Sciatic nerve (tissue), 2 donors: ENCODE measurements at places on chromosomes 4 and X. TPM values are rescaled to one million over a fixed set of nuclear protein-coding genes. Genes with fewer than 3 reads are reported as not detected.

DNA sequence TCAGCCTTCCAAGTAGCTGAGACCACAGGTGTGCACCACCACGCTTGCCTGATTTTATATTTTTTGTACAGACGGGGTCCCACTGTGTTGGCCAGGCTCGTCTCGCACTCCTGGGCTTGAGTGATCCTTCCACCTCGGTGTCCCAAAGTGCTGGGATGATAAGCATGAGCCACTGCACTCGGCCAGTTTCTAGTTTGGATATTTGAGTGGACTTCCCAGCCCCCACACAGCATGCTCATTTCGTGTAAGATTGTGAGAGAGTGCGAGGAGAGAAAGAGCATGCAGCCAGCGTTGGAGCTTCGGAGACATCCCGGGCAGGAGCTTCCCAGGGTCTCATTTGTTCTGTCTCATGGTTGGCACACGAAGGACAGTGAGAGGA lies 31.8 kb downstream of the ARSD start:
- no peak for DNase-seq

DNA sequence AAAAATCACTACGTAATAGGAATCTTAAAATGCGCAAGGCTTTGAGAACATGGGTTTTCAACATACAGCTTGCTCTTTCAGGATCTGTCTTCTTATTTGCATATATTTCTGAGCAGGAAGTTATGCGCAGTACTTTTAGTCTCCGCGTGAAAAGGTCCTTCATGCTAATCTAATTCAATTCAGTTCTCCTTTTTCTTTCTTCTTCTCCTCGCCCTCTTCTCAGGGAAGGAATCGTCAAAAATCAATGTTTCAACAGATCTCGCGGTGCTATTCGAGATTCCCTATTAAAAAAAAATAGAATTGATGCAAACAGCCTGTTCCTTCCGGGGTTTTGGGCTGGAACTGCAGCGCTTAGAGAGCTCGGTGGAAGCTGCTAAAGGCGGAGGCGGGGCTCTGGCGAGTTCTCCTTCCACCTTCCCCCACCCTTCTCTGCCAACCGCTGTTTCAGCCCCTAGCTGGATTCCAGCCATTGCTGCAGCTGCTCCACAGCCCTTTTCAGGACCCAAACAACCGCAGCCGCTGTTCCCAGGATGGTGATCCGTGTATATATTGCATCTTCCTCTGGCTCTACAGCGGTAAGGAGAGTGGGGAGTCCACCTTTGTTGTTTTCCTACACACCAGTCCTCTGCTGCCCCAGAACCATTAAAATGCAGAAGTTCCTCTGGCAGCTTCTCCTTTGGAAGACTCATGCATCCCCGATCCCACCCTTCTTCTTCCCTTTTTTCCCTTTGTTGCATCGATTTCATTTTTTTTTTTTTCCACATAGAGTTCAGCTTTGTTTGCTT lies at the start of the genes HMGN5 and SH3BGRL:
Gene HMGN5 (minus strand): TSS at position 243 of the 785 bp plus-strand sequence. CDS start 80,364 bp downstream, outside the sequence.
Gene SH3BGRL (plus strand): TSS at position 432 of the 785 bp plus-strand sequence. CDS start 99 bp downstream, at position 531.
- DNase-seq: peak; percentile 84

DNA sequence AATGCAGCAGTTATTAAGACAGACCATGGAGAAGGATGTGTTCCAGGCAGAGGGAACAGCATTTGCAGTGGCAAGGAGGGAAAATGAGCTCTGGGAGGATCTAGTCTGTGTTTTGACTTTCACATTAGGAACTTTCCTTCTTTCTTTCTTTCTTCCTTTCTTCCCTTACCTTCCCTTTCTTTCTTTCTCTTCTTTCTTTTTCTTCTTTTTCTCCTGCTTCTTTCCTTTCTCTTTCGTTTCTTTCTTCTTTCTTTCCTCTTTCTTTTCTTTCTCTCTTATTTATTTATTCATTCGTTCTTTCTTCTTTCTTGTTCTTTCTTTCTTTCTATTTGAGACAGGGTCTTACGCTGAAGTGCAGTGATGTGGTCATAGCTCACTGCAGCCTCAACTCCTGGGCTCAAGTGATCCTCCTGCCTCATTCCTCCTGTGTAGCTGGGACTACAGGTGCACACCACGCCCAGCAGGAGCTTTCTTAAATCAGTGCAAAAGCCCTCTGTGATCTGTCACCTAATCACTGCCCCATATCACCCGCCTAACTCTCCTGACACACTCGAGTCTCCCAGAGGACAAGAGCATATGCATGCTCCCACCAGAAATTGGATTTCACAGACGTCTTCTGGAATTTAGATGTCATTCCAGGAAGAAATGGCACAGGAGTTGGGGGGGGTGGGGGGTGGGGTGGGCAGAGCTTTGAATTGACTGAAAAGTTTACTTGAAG lies 15.4 kb upstream of the SPATA4 start:
- no peak for DNase-seq

- peak; percentile 97 for DNase-seq
These were observed at the start of gene UGDH for GRCh38 chr4:39527296-39528060. Gene UGDH, minus strand, starts transcription at chr4:39527439. Its CDS starts 5,927 bp downstream, at chr4:39521512.

- DNase-seq: no peak
These were observed 62.1 kb downstream of the CLCN3 start for GRCh38 chr4:169682372-169683047.

DNA sequence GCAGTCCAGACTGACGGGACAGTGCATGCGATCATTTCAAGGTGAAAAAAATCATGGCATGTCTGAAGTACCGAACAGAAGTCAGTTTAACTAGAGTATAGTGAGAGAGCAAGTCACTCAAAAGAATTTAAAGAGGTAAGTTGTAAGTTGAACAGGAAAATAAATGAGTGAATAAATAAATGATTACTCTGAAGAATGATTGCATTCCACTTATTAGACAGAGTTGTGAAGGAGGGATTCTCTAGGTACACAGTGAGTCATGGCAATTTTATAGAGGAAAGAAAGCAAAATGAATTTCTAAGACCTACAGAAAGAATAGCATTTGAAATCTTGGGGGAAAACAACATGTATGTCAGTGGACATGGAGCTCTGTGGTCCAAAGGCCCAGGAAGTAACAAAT lies 37.1 kb upstream of the SLC7A11 start:
- DNase-seq: no peak

- no peak for DNase-seq
These were observed 93.6 kb upstream of the PTPN13 start for GRCh38 chr4:86500527-86500926.

DNA sequence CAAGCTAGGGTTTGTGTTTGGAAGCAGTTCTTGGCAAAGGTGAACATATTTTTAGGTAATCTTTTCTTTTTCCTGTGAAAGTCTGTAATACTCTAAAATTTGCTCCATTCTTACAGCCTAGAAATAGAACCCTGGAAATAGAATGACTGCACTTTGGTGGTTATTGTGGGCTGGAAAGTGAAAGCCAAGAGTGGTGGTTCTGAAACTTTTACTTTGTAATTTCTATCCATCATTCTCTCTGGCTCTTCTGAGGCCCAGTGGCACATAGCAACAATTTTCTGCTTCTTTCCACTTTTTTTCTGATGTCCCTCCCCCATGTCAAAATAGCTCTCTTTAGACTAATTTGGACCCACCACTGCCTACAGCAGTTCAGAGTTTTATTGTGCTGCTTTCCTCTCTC lies 300.4 kb upstream of the RPS6KA3 start:
- DNase-seq: no peak

- no peak for DNase-seq
These were observed 49.7 kb downstream of the OTC start for GRCh38 chrX:38402118-38402517.

- DNase-seq: no peak
These were observed 49.0 kb downstream of the CD99L2 start for GRCh38 chrX:150849486-150849885.

DNA sequence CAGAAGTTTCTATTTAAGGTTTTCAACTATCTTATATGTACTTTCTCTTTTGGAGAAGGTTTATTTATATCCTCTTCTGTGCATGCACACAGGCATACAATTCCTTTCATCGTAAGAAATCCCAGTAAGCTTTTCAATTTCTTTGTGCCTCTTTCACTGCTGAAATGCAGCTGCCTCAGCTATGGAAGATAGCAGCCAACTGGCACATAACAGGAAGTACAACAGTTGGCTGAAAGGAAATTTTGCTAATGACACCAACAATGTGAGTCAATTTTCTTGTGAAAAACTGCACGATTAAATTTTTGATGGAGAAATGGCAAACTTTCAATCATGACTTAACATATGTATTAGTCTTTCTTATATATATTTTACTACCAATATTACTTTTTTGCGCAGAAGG lies 74.5 kb upstream of the PAQR3 start:
- DNase-seq: no peak

DNA sequence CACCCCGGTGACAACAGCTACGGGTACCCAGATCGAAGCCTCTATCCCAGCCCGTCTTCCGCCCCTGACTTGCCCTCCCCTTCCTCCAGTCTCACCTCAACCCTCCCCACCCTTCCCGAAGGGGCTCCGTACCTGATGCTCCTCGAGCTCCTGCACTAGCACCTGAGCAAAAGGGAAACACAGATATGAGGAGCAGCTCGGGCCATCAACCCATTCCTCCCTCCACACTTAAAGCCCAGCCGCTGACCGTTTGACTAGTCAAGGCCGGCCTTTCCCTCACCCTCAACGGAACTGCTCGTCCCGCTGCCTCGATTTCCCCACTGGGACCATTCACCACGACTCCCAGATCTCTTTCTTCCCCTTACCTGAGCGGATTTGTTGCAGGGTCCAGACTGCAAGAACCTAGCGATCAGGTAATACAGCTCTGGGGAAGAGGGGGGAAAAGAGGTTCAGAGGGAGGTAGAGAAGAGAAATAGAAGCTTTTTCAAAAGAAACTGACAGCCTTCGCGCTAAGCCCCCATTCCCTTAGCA lies 731 bp downstream of the BRWD3 start:
- no peak for DNase-seq

- no peak for DNase-seq
These were observed 135.2 kb upstream of the HPGD start for GRCh38 chr4:174657472-174657871.

DNA sequence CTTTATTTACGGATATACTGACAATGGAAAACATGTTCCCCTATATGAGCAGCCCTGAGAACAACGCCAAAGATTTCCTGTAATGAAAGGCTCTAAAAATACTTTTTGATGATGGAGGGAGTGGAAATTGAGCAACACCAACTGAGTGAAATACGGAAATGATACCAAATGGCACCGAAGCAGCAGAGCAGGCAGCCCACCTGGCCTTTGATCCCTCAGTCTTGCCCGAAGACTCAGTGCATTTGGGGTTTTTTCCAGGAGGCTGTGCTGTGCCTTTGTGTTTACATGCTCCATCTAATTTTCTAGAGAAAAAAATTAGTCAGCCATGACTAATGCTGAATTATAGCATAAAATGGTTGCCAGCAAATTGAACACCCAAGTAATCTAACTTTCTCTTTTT lies 169.9 kb upstream of the RBPJ start:
- no peak for DNase-seq

DNA sequence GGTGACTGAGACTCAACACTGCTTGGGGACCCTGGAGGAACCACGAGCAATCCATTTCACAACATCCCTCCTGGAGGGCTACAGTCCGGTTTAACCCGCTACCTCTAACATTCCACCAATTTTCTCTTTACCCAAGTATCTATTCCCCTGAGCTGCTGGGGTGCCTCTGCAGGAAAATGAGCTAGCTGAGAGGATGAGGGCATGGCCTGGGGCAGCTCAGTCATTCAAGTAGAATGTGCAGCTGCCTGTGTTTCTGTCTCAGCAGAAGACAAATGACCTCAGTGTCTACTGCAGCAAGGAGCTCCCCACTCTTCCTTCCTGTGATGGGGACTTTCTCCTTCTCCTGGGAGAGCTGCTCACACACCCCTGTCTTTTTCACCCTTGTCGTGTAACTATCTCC lies 120.8 kb downstream of the ZNF518B start:
- no peak for DNase-seq

- DNase-seq: no peak
These were observed 35.0 kb downstream of the NUDT11 start for GRCh38 chrX:51461053-51462044.

- DNase-seq: no peak
These were observed 110.7 kb downstream of the GNL3L start for GRCh38 chrX:54640736-54641135.

DNA sequence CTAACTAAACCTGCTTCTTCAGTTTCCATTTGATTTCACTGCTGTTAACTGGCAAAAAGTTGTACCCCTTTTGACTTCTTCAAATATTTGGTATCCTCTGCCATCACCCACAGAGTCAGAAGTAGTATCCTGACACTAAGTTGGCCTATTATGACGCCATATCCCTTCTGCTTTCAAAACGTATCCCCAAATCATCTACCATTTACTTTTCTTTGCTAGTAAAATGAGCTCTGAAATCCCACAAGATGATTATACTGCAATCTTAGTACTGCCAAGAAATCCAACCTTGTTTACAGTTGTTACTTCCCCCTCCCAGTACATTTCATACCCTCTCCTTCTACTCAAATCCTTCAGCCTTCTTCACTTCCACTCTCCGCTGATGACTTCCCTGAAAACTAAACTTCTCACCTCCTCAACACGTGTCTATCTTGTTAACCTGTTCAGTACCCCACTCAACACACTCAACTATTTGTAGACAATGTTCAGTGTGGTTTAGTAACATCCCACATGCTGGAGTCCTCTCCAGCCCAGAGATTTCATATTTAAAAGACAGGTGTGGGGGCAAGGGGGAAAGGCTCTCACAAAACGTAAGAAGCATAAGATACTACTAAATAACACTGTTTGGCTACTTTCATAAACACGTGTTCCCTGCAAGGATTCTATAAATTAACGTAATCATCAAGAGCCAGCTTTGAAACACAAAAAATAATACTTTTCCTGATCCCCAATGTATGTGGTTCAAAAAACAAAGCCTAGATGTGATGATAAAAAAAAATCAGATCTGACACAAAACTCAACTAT lies 1.3 kb downstream of the NAF1 start:
- no peak for DNase-seq

DNA sequence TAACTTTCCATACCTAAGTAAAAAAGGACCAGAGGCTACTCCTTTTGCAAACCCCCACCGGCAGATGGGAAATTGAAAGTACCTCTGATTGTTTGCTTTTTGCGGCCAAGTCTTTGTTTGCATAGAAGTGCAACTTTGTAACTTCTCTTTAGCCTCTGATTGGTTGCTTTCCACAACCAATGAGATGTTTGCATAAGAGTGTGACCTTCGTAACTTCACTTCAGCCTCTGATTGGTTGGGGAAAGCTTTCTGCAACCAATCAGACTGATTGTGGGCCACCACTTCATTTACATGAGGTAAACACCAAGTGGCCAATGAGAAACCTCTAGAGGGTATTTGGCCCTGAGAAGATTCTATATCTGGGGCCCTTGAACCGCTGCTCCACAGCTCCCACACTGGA lies 48.8 kb upstream of the PGRMC1 start:
- DNase-seq: no peak

DNA sequence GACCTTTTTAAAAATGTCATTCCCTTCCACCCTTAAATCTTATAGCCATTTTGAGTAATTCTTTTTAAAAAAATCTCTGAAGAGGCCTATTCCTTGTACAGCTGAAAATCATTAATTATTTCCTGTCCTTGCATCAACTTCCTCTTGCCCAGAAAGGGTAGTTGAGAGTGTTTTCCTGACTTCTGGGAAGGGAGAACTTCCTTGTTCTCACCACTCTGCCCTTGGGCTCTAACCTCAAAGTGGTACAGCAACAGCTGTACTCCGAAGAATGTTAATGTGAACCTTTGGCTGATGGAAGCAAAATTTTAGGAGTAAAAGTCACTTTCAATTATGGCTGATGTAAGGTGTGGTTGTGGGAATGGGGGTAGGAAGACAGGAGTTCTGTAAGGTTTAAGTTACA lies 15.1 kb upstream of the FABP2 start:
- no peak for DNase-seq

PNMA3 gene
- 1.1 TPM for total RNA-seq

ARAP2 gene
- total RNA-seq: 26.0 TPM

TREX2 gene
- total RNA-seq: 1.7 TPM

TDO2 gene
- total RNA-seq: not detected

PPP2R2C gene
- 0.58 TPM for total RNA-seq

COL25A1 gene
- total RNA-seq: 6.2 TPM

STAP1 gene
- 0.36 TPM for total RNA-seq

SMARCA5 gene
- 55.6 TPM for total RNA-seq
